Activated B cell treated with CpG ODN at 0.5 μM for 24 hours (primary cell): ENCODE measurements at places on chromosomes 5 and 9. TPM values are rescaled to one million over a fixed set of nuclear protein-coding genes. Genes with fewer than 3 reads are reported as not detected.

CCL27 gene
- total RNA-seq, result not detected in 2 replicates

C9 gene
- total RNA-seq, result not detected in 2 replicates

GRCh38 chr5:163172540-163173338 lies 264.7 kb upstream of the CCNG1 start:
- no peak for DNase-seq

SPINK7 gene
- not detected in 2 replicates for total RNA-seq

DNA sequence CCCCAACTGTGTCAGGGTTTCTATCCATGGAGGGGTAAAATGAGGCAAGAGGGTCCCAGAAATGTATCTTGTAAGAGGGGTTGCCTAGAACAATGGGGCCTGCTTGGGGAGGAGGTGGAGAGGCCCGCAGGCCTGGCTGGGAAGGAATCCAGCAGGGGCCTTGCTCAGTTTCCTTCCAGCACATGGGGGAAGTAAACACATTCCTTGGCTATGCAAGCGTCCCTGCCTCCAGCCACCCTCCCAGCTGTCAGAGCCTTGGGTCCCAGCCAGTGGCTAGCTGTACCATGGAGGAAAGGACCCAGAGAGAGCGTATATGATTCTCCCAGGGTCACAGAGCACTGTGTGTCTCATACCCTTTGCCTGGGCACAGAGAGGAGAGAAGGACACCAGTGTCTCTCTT lies 71.1 kb upstream of the IL17B start:
- DNase-seq, result no peak
